ENCODE measurements at places on chromosomes 11 and 22.
A peak's percentile ranks its signal among the peaks of the same experiment; 100 is the strongest.

- peak; percentile 84 for DNase-seq
Measured at GRCh38 chr11:118929501-118930093, 3.9 kb upstream of the BCL9L start.

- DNase-seq: no peak
Measured at GRCh38 chr11:74842967-74843366, 94.3 kb downstream of the RNF169 start.

DNA sequence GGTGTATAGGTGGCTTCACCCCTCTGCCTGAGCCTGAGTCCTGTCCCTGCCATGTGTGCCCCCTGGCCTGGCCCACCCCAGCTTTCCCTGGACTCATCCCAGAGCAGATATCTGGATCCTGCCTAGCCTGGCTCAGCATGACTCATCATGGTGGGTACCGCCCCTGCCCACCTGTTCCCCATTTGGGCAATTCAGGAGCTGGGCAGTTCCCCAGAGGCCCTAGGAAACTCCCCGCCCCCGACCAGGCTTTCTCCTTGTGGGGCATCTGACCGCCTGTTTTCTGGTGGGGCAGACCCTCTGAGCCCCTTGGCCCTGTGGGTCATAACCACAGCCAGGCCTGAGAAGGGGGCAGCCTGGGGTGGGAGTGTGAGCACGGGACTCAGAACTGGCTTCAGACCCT lies 4.4 kb downstream of the TSPO start:
- DNase-seq: no peak

GRCh38 chr11:38305682-38306081 lies 1707.6 kb upstream of the RAG2 start:
- DNase-seq: no peak

- no peak for DNase-seq
Measured at GRCh38 chr22:46024136-46024840, 47.3 kb upstream of the WNT7B start.

DNA sequence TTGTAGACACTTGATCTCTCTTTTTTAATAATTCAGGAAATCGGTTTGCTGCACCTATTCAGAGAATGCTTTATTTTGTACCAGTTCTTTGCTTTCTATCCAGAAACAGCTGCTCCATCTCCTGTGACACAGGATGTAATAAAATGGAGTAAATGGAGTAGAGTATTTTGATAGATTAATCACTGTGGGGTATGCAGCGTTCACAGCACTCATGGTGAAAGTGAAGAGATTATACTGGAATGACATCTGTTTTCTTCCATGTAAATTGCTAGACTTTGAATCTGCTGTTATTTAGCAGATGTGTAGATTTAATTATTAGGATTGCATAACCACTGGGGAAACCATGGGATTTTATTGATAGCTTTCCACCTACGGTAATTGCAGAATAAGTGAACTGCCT lies 227.3 kb upstream of the ARHGAP42 start:
- DNase-seq: no peak

DNA sequence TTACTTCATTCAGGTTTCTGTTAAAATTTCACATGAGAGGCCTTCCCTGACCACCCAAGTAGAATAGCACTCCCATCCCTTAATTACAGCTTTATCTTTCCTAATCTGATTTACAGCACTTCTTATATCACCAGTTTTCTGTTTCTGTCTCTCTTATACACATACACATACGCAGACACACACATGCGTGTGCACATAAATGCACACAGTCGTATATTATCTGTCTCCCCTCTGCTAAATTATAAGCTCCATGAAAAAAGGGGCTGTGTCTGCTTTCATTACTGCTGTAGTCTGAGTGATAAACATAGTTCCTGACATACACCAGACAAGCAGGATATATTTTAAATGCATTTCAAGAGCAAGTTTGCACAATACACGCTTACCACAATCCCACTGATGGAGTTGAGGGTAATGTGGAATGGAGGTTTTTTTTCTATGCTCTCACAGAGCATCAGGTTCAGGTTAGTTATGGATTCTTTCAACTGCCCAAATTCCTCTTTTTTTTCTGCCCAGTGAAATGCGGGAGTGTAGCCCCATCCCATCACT lies 13.7 kb upstream of the TOP3B start:
- DNase-seq: no peak

DNA sequence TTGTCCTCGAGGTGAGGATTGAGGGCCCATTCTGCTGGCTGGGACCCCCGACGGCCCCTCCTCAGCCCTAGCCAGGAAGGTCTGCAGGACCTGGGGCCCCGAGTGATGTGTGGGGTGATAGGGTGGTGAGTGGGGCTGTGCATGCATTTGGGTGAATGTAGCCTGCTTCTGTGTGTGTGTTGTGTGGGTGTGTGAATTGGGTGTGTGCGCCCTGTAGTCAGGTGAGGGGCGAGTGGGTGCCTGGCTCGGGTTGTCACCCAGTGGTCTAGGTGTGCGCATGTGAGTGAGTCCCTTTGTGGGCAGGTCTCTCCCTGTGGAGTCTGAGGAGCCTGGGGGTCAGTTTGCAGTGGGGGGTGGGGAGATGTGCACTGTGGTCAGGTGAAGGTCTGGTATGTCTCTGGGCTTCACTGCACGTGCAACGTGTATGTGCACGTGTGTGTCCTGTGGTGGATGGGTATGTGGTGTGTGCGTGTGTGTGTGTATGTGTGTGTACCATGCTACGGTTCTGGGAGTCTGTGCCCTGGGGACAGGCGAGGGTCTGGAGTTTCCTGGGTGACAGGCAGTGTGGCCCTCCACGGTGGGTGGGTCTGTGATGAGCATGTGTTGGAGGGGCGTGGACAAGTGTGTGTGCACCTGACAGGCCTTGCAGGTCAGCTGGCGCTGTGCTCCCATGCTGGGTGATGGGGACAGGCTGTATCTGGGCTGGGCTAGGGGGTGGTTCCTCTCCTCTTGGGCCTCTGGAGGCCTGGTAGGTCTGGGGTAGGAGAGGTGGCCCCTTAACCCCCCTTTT lies 1.0 kb downstream of the TMEM151A start:
- no peak for DNase-seq
